ENCODE measurements at places on chromosomes 2 and 18. TPM values are rescaled to one million over a fixed set of nuclear protein-coding genes. Genes with fewer than 3 reads are reported as not detected.

Gene UGT1A8
- polyA plus RNA-seq, result not detected

Gene CD302
- not detected for polyA plus RNA-seq

Gene ABHD1
- polyA plus RNA-seq, result not detected

Gene MEP1B
- not detected for polyA plus RNA-seq

Gene C1GALT1C1L
- not detected for polyA plus RNA-seq

Gene STON1
- 2.2 TPM for polyA plus RNA-seq

Gene TTLL4
- polyA plus RNA-seq, result 12.7 TPM

Gene GKN1
- polyA plus RNA-seq, result not detected

Gene REEP1
- polyA plus RNA-seq, result 121 TPM
